ENCODE measurements at places on chromosomes 11 and 22. TPM values are rescaled to one million over a fixed set of nuclear protein-coding genes. Genes with fewer than 3 reads are reported as not detected.

- ATAC-seq, result no peak
Observed at GRCh38 chr11:127601578-127601977, 601.0 kb upstream of the KIRREL3 start.

Gene SPECC1L
- total RNA-seq, result 39.2 TPM

Gene OR4C16
- total RNA-seq, result 0.33 TPM

Gene ACR
- 1.3 TPM for total RNA-seq

Gene USP2
- total RNA-seq, result 10.4 TPM

GRCh38 chr11:86021377-86021776 is 47.5 kb downstream of the PICALM start:
- no peak for ATAC-seq

DNA sequence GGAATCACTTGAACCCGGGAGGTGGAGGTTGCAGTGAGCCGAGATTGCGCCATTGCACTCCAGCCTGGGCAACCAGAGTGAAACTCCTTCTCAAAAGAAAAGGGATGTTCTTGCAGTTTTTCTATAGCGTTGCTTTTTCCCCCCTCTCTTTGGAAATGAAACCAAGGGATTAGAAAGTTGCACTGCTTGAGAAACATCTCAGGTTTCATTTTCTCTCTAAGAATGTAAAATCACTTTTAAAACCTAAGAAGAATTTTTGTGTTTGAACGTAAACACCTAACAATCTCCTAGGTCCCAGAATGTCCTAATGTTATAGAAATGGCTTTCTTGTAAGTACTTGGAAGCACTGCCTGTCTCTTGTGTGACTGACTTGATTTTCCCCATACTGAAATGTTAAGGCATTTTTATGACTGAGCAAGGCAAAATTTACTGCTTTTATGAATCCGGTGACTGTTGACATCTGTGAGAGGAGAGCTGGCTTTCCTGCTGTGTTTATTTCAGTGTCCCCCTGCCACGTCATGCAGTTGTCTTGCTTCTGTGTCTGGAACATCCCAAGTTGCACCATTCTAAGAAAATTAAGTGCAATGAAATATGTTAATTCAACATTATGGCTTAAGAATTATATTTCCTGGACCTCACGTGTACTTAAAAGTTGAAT is 37.7 kb downstream of the NF2 start:
- ATAC-seq, result peak; percentile 44

GRCh38 chr22:21591695-21592094 is 24.2 kb downstream of the UBE2L3 start:
- no peak for ATAC-seq

GRCh38 chr22:26711205-26711963 is 54.0 kb downstream of the MIAT start:
- no peak for ATAC-seq

DNA sequence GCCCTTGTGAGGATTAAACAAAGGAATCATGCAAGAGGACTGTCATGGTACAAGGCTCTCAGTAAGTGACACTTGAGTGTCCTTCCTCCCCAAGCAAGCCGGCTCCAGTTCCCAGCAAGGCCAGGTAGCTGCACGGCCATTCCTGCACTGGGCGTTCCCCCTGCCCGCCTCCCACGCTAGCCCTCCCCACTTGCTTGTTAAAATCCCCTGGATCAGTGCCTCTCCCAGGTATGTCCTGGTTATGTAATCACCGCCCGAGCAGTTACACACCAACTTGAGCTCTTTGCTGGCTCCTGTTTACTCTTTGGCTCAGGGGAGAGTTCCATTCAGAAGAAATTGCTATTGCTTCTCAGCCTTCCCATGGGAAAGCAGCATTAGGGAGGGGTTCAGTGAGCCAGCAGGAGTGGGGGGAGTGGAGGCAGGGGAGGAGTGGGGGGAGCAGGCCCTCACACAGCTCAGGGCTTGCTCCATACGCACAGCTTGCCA is 19.4 kb upstream of the MYEOV start:
- ATAC-seq, result no peak

GRCh38 chr11:111946499-111946898 is 9.4 kb downstream of the DIXDC1 start:
- no peak for ATAC-seq

GRCh38 chr11:88070437-88070836 is 104.8 kb downstream of the RAB38 start:
- no peak for ATAC-seq

Gene GAB4
- not detected for total RNA-seq

Gene RIC3
- 36.6 TPM for total RNA-seq

GRCh38 chr22:40721266-40721665 is 42.0 kb downstream of the MCHR1 start:
- peak; percentile 92 for ATAC-seq

Gene PARVG
- 0.50 TPM for total RNA-seq

DNA sequence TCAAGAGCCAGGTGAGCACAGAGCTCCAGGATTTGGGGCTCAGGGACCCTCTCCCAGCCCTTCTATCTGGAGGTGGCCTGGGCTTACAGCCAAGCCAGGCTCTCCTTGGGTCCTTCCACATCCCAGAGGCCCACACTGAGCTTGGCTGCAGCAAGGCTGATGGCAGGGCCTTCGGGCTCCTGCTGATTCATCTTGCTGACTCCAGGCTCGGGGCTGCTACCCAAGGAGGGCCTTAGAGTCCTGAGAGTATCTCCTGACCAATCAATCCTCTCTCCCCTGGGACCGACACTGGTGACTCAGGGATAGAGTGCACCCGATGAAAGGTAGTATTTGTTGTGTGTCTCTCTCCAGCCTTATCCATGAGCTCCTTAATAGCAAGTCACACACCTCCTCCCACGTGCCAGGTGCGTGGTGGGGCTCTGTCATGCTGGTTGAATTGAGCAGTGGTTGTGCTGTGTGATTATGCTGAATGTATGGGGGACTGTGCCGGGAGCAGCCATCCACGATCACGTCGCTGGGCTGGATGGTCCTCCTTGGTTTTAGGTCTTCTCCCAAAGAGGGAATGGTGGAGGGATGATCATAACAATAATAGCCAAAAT is 62.3 kb downstream of the GRIK4 start:
- peak; percentile 82 for ATAC-seq

Gene MAJIN
- not detected for total RNA-seq

GRCh38 chr11:7186190-7186589 is 65.5 kb upstream of the SYT9 start:
- ATAC-seq, result no peak

Gene OR10A2
- total RNA-seq, result 0.50 TPM

DNA sequence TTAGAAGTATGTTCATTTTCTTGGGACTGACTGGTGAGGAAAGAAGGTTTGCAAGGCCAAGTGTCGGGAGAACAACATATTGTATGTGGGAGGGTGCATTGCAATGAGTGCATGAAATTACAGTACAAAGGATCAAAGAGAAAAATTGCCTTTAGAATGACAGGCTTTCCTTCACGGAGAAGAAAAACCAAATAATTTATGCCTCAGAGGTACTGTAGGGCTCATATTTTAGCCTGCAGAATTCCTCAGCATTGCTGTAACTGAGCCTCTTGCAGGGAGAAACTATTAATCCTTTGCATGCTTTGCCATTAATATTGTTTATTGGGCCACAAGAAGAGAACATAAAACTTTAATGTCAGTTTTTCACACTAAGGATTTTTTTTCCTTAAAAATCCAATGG is 60.1 kb downstream of the LRRC4C start:
- ATAC-seq, result peak; percentile 81

DNA sequence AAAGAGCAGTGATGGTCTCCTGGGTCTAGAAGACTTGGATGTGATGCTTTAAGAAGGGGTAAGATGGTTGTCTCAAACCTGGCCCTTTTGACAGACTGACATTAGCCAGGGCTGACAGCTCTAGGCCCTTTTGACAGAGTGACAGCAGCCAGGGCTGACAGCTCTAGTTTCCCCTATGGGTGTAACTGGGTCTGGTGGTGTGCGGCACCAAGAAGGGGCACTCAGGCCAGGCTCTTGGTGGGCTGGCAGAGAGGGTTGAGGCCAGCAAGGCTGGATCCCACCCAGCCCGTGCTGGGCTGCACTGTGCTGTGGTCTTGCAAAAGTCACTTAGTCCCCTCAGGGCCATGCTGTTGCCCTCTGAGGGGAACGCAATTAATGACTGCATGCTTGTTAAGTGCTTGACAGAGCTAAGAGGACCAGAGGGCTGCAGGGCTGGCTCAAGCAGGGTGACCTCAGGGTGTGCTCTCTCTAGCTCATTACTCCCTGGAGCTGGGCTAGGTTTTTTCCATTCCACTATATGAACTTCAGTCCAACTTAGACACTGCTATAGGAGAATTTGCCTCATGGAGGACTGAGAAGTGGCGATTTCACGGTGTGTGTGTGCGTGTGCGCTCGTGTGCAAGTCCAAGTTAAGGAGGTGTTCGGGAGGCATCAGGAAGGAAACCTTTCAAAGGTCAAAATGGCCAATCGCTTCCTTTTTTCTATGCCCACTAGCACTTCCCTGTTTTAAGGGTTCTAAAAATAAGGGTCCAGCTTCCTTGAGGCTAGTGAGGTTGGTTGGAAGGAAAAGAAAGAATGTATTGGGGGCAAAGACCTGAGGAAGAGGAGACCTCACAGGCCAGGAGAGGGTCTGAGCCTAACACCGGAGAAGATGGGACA is 4.4 kb downstream of the UBASH3B start:
- no peak for ATAC-seq

DNA sequence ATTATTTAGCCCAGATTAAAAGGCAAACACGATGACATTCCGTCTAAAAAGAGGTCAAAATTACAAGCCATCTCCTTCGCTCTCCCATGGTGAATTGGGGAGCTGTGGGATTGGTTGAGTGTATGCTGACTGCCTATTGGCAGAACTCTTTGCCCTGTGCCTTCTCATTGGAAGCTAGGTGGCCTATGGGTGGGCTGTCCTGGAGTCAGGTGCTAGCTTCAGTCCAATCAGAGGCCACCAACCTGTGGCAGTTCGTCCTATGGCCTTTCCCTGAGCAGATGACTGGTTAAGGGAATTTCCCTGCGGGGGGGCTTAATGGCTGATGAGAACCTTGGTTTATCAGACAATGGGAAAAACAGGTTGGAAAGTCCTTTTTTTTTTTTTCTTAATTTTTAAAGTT is 3.2 kb upstream of the MTMR3 start:
- no peak for ATAC-seq

DNA sequence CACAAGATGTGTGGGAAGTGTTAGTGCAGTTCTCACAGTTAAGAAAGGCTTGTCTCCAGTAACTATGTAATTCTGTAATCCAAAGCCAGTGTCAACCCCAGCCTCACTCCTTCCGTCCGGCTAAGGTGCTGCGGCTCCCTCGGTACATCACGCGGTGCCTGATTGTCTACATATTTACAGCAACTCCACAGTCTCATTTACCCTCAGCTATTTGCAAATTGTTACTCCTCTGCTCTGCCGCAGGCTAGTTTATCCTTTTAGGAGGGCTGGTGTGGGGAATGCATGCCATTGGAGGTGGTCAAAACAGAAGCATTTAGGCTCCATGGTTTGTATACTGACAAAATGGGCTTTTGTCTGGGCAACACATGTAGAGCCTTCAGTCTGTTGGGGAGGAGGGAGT is 358.3 kb downstream of the METTL15 start:
- ATAC-seq, result no peak

Gene ACP2
- 37.6 TPM for total RNA-seq

GRCh38 chr11:42772886-42773285 is 538.9 kb upstream of the API5 start:
- no peak for ATAC-seq

- ATAC-seq, result no peak
Observed at GRCh38 chr11:37320921-37321320, 722.9 kb upstream of the RAG2 start.

GRCh38 chr11:20762980-20763379 is 93.6 kb downstream of the NELL1 start:
- no peak for ATAC-seq

Gene ROBO3
- 13.2 TPM for total RNA-seq
